ENCODE measurements at places on chromosomes 12 and 14. TPM values are rescaled to one million over a fixed set of nuclear protein-coding genes. Genes with fewer than 3 reads are reported as not detected.

DNA sequence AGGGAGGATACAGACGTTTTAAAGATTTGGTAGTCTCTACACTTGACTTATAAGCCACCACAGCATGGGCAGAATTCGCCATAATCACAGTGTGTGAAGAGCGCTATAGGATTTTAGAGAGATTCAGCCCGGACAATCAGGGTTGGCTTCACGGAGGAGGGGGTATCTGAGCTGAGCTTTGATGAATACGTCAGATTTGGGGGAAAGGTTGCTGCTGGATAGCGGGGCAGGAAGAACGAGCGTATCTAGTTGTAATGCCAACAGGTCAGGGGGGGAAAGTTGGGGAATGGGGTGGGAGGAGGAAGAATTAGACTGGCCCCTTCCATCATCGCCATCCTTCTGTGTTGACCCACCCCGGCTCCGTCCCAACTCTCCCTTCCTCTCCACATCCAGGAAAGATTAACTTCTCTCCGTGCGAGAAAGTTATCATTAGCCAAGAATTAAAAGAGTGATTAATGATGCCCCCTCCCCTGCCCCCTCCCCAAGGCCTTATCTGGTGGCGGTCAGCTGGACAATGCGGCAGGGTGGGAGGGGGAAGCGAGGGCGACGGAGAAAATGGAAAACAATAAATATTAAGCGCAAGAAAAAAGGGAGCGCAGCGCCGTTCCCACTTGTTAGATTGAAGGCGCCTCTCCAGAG lies 13.5 kb upstream of the GPATCH2L start:
- DNase-seq = no peak

DNA sequence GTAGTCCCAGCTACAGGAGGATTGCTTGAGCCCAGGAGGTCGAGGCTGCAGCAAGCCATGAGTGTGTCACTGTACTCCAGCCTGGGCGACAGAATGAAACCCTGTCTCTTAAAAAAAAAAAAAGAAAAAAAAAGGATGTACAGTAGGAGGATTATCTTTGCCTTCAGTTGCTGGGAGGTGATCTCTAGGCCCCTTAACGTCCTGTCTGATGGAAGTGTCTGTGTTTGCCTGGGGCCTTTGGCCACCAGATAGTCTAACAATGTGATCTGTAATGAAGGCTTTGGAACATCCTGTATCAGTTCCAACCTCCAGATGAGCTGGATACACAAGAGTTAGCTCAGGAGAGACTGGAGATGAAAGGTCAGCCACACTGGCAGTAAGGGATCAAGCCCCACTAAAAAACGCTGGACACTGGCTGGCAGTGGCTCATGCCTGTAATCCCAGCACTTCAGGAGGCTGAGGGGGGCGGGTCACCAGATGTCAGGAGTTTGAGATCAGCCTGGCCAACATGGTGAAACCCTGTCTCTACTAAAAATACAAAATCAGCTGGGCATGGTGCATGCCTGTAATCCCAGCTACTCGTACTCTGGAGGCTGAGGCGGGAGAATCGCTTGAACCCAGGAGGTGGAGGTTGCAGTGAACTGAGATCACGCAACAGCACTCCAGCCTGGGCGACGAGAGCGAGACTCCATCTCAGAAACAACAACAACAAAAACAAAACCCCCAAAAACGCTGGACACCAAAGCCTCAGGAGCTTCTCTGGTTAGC lies 19.0 kb upstream of the HNF1A start:
- no peak for DNase-seq

Gene FITM1
- 1.6 TPM for total RNA-seq

Gene NEDD8
- 118 TPM for total RNA-seq

Gene ARHGAP9
- 11.1 TPM for total RNA-seq

- no peak for DNase-seq
These were observed 74.6 kb upstream of the OSBPL8 start for GRCh38 chr12:76634133-76634532.
